H1 (cell line): ENCODE measurements at places on chromosomes 7 and 10. TPM values are rescaled to one million over a fixed set of nuclear protein-coding genes. Genes with fewer than 3 reads are reported as not detected.

DNA sequence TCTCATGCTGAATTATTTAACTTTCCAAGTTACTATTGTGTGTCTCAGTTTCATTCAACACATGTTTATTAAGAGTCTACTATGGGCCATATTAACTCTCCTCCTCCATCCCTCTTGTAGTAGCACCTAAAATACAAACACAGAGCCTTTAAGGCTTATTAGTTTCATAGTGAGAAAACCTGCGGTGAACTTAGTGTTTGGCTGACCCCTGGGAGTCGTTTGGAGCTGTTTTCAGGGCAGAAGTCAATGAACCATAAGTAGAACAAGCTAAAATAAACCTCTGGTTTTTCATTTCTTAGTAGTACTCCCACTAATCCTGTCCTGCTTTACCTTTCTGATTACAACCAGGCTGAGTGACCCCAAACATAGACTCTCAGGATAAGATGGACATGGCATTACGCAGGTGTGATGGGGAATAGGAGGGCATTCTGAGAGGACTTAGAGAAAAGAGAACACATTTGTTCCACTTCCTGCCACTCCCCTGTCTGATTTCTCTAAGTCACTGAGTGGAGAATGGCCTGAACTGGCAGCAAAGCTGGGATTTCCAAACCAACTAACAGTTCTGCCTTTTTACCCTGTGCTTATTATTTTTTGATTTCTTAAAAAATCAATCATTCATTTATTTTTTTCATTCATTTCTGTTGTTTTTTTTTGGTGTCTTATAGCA lies 74.5 kb downstream of the LRMDA start:
- no peak for DNase-seq

ARHGEF35 gene
- polyA plus RNA-seq = 0.86 and 1.3 TPM in 2 replicates

GRCh38 chr7:44637788-44638594 lies 31.6 kb downstream of the OGDH start:
- no peak for DNase-seq

GRCh38 chr10:96025566-96025965 lies 17.8 kb upstream of the CCNJ start:
- no peak for DNase-seq
